ENCODE measurements at places on chromosomes 12 and 14. TPM values are rescaled to one million over a fixed set of nuclear protein-coding genes. Genes with fewer than 3 reads are reported as not detected.

DNA sequence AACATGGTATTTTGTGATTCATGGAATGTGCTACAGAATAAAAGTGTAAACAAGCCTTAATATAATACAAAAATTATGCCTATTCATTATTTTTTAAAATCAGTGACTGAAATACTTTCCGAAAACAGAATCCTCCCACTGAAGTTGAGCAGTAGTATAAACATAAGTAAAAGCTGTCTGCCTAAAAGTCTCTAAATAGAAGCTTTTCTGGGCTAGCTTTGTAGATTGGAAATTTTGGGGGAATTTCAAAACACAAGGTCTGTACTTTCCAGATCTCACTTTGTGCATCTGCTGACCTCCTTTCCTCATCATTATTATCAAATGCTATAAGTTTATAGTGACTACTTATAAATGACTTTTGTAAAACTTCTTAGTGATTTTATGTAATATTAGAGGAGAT is 80.4 kb upstream of the TRHDE start:
- DNase-seq = no peak

DNA sequence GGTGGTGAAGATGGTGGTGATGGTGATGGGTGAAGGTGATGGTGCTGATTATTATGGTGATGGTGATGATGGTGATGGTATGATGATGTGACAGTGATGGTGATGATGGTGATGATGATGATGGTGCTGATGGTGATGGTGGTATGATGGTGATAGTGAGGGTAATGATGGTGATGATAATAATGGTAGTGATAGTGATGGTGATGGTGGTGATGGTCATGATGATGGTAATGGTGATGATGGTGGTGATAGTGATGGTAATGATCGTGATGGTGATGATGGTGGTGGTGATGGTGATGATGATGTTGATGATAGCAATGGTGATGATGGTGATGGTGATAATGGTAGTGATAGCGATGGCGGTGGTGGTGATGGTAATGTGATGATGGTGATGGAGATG is 197.9 kb upstream of the ALG10B start:
- no peak for DNase-seq

- no peak for DNase-seq
Observed at GRCh38 chr12:65963862-65964240, 139.6 kb downstream of the HMGA2 start.

DNA sequence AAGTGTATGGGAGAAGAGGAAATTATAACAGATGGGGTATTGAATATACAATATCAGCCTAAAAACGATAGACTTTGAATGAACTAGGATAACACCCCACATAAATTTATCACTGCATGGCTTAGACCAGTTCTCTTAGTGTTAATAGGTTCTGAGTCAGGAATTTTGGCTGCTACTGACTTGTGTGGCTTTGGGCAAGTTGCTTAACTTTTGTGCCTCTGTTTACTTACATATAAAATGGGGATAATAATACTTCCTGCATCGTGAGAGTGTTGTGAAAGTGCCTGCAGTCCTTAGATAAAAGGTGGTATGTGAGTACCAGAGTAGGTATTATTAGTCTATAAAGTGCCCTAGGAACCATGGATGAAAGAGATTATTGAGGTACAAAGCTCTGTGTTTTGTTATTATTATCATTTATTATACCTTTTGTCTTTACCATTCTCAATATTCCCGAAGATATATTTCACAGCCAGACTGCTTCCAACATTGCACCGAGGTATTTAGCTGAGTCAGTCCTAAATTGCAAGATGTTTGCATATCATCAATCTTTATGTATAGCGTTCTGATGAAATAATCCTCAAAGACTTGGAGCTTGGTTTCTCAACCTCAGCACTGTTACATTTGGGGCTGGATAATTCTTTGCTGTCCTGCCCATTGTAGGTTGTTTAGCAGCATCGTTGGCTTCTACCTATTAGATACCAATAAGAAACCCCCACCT is 2.3 kb upstream of the PAWR start:
- DNase-seq = no peak

Gene C12orf56
- total RNA-seq = not detected
